T-helper 17 cell (primary cell): ENCODE measurements at places on chromosomes 1 and 21.

DNA sequence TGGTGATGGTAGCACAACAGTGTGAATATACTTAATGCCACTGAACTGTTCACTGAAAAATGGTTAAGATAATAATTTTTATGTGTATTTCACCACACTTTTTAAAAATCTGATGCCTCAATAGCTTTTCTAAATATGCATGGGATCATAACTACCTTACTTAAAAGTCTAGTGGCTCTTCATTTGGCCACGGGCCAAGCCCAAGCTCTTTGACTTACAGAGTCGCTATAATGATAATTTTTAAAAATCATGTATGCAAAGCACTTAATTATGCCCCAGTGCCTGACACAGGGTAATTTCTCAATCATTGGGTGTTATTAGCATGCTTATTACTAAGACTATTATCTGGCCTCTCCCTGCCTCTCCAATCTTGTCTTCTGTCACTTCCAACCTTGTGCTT is 7.6 kb upstream of the CNN3 start:
- no peak for DNase-seq

DNA sequence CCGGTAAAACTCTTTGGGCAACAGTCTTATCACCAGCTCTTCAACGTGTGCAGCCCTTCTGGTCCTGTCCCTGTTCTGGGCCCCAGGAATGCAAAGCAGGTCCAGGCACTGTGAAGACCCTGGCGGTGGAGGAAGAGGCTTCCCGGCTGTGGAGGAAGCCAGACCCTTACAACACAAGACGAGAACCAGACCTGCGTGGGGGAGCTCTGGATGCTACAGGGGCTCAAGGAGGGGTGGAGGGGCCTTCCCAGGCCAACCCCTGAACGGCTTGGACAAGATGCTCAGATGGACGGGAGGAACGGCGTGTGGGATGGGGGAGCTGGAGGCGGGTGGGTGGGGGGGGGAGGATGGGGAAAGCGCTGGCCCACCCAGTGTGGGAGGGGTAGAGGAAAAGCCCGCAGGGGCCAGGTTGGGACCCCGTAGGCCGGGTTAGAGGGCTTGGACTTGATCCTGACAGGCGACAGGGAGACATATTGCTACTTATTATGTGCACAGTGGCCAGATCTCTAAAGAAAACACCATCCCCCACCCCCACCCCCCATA is 5.1 kb upstream of the OLIG2 start:
- no peak for DNase-seq

GRCh38 chr1:174040387-174040786 is 18.2 kb upstream of the RC3H1 start:
- DNase-seq: no peak

GRCh38 chr1:1023700-1024099 is 3.8 kb downstream of the AGRN start:
- no peak for DNase-seq

DNA sequence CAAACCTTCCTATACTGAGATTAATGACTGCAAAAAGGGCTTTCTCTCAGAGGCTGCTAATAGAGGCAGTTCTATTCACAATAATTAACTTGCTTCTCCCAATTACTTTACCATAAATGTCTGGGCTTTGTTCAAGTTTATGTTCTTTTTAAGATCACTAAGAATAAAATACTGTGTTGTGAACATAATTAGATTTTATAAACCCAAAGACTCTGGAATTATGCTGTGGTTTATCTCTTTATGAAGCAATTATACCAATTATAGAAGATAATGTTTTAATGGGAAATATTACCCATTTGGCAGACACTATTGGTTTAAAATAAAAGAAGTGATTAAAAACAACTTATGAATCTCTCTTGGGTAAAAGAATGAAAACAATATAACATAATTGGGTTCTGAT is 43.5 kb upstream of the IL12RB2 start:
- no peak for DNase-seq
